Peyer's patch (tissue), 4 donors: ENCODE measurements at places on chromosomes 5 and 9.

- no peak for DNase-seq
- H3K4me3 ChIP-seq: no peak overlapping the region
- no peaks in the 10 kb centered on the region for H3K27me3 ChIP-seq
- H3K4me1 ChIP-seq: no peaks in the 10 kb centered on the region
- no peaks in the 10 kb centered on the region for H3K36me3 ChIP-seq
Measured at GRCh38 chr5:171614971-171615653, 170.5 kb upstream of the SMIM23 start.

- no peak overlapping the region for H3K27ac ChIP-seq
- no peaks in the 10 kb centered on the region for H3K27me3 ChIP-seq
- peak overlapping the region; percentile 31 for H3K4me3 ChIP-seq
- no peaks in the 10 kb centered on the region for H3K36me3 ChIP-seq
- H3K4me1 ChIP-seq: peaks cover 33% of the 10 kb centered on the region
Measured at GRCh38 chr5:173328844-173329490, 753 bp upstream of the STC2 start.

DNA sequence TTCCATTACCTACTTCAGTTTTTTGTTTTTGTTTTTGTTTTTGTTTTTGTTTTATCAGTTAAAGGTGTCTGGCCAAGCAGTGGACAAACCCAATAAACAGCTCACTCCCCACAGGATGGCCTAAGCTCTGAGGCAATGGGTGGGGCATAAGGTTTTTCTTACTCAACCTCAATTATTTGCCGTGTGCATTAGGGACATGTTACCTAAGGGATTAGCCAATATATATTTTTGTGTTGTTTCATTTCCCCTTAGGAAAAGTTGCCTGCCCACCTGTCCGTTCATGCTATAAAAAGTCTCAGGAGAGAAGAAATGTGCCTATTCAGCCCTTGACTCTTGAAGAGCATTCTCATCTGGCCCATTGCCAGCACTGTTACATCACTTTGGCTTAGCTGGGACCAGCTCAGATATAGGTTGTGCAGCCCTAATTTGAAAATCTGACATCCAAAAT is 7.3 kb downstream of the SH3RF2 start:
- H3K27ac ChIP-seq: no peak overlapping the region
- H3K27me3 ChIP-seq: no peaks in the 10 kb centered on the region

DNA sequence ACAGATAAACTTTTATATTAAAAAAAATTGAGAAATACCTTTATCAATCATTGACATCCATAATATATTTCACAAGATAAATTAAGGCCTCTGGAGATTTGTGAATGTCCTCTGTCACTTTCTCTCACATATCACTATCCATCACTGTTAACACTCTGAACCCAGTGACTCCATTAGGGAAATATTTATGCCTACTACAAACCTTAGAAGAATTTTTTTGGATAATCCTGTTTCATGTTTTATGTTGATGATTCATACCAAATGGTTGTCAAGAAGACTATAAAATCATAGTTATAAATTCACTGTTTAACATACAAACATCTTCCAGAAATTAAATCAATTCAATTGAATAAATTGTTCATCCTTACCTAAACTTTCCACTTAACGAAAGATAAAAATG is 357.6 kb upstream of the CDH10 start:
- no peak overlapping the region for H3K4me3 ChIP-seq
- H3K4me1 ChIP-seq: no peaks in the 10 kb centered on the region
- no peaks in the 10 kb centered on the region for H3K36me3 ChIP-seq
- no peaks in the 10 kb centered on the region for H3K27me3 ChIP-seq
- H3K27ac ChIP-seq: no peak overlapping the region
- DNase-seq: no peak

GRCh38 chr5:53073348-53073747 is 36.2 kb downstream of the MOCS2 start:
- no peak overlapping the region for H3K27ac ChIP-seq
- H3K36me3 ChIP-seq: no peaks in the 10 kb centered on the region
- H3K4me3 ChIP-seq: no peak overlapping the region
- no peaks in the 10 kb centered on the region for H3K4me1 ChIP-seq
- no peaks in the 10 kb centered on the region for H3K27me3 ChIP-seq
